Eye (tissue), 1 donor: ENCODE measurements at places on chromosomes 4 and X.

- no peak for DNase-seq
These were observed 163.3 kb upstream of the PABPC4L start for GRCh38 chr4:134364928-134365327.

DNA sequence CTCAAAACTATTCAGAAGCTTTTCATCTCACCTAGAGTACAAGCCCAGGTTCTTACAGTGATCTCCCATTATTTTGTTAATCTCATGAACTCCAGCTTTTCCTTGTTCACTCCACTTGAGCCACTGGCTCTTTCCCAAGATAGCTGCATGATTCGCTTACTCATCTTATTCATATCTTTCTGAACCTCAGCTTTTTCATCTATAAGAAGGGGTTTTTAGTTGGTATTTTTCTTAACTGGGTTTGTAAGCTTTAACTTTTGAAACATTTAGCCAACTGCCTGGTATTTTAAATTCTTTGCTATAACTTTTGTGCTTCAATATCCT is 24.0 kb downstream of the GIMD1 start:
- no peak for DNase-seq

DNA sequence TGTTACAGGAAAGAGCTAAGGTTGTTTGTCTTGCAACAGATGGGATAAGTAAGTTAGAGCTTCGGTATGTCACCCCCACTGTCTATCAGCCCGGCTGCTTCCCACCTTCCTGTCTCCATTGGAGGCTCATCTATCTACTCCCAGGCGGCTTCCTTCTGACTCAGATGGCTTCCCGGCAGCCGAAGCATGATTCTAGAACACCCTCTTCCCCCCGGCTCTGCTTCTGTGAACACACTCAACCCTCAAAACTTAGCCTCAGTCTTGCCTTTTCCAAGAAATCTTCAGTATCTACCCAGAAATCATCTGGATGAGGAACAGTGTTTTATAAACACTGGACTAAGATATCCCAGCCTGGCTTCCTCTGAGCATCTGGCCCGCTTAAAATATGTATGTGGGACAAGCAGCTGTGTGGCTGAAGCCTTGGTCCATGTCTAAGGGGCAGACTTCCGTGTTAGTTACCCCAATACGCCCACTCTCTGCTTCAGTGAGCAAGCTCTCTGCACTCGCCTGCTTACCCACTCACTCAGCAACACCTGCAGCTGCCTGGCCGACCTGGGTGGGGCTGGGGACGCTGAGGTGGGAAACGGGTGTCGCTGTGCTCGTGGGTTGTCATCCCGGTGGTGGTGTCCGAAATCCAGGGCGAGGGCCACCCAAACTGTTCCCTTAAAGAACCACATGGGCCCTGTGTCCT is 12.0 kb upstream of the SLC2A9 start:
- peak; percentile 59 for DNase-seq

- peak; percentile 21 for DNase-seq
These were observed 562 bp downstream of the AKAP17A start for GRCh38 chrX:1591863-1592469.

GRCh38 chr4:27206009-27206408 is 345.4 kb downstream of the STIM2 start:
- no peak for DNase-seq

GRCh38 chrX:118626346-118626745 is 101.1 kb upstream of the IL13RA1 start:
- DNase-seq: no peak

DNA sequence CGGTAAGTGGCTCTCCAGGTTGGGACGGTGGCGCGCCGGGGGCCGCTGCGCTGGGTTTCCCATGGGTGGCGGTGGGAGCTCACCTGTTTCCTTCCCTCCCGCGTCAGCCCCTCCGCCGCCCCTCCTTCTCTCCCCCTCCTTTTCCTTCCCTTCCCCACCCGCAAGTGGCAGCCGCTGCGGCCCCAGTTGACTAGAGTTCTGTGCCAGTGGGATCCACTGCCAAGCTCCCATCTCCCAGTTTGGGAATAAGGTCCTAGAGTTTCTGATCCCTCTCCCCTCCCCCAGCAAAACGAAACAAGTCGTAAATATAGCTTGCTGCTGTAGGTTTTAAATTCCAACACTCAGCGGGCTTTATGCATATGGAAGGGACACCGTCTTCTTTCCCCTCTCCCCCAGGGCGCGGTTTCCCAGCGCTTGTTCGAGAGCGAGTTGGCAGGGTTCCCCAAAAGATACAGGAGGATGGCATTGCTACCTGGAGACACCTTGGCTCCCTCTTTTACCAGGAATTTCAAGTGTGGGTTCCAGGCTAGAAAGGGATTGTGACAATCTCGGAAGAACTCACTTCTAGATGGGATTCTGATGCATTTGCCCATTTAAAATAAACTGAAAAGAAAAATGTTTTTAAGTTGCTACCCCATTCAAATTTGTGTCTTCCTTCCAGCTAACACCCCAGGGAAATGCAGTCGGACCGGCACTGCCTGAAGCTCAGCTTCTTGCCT is 1.2 kb downstream of the TLL1 start:
- DNase-seq: peak; percentile 74

GRCh38 chrX:68018248-68019203 is 414.8 kb downstream of the OPHN1 start:
- DNase-seq: no peak

GRCh38 chrX:39840133-39840532 is 257.6 kb downstream of the BCOR start:
- no peak for DNase-seq

GRCh38 chrX:69165087-69165651 is at the start of gene PJA1:
TSS of gene PJA1 (minus strand) at chrX:69165453. CDS start at chrX:69163073, 2,380 bp downstream.
- DNase-seq: peak; percentile 80

DNA sequence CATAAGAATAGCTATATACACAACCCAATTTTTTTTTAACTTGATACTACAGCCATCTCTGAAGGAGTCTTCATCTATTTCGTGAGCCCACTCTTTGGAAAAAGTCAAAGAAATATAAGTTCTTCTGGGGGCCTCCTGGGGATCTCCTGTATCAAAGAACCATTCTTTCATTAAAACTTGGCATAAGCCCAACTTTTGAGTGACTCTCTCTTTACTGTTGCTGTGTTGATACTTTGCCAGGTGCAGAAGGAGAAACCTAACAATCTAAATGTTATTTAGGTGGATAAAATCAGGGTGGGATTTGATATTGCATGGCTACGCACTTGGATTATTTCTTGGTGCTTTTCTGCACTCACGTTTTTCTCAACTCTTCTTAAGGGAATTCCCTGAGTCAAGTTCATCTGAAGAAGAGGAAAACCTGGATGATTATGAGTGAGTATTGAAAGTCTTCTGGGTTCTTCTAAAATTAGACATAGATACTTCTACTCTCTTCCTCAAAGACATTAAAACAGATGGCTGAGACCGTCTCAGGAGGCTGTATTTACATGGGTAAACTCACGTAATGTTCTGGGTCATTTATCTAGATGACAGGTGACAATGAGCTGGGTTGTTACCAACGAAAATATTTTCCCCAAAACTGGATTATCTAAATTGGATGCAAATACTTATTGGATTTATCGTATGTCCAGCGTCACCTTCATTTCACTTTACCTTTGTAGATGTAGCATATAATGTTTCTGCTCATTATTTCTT is 25.2 kb downstream of the BMX start:
- no peak for DNase-seq

- no peak for DNase-seq
These were observed 13.7 kb upstream of the DTHD1 start for GRCh38 chr4:36267486-36268268.

DNA sequence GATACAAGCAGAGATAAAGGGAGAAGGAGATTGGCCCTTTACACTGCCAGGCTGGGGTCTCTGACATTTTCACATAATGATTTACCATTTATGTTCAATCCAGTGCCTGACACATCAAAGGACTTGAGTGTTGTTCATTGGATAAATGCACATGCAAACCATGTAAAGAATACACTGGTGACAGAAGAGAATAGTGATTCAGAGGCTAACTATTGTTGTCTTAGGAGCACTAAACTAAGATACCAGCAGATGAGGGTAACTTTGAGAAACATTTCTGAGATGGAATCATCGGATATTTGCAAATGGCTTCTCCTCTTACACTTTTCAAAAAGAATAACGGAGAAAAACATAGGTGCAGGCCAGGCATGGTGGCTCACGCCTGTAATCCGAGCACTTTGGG is 67.3 kb upstream of the HHIP start:
- no peak for DNase-seq

DNA sequence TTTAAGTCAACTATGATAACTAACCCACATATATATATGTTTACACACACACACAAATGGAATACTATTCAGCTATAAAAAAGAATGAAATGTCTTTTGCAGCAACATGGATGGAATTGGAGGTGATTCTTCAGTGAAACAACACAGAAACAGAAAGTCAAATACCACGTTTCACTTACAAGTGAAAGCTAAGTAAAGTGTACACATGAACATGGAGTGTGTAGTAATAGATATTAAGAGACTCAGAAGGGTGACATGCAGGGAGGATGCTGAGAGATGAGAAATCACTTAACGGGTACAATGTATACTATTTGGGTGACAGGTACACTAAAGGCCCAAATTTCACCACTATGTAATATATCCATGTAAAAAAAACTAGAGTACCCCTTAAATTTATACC is 146.5 kb downstream of the FBXW7 start:
- no peak for DNase-seq

GRCh38 chr4:94332983-94333590 is 9.5 kb downstream of the HPGDS start:
- DNase-seq: no peak

DNA sequence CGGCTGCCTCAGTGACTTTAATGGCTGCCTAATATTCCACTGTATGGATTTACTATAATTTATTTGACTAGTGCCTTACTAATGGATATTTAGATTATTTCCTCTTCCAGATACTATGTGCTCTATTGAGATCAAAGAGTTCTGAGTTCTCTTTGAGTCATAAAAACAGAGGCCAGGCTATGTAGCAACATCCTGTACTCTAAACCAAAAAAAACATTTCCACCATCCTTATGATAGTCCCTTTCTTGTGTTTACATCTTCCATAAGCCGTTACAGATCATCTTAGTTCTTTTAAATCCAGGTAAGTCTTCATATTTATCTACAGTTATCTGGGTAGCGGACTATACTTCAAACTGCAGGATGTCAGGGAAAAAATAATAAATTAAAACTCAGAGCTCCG is 56.6 kb upstream of the TMEM184C start:
- no peak for DNase-seq

DNA sequence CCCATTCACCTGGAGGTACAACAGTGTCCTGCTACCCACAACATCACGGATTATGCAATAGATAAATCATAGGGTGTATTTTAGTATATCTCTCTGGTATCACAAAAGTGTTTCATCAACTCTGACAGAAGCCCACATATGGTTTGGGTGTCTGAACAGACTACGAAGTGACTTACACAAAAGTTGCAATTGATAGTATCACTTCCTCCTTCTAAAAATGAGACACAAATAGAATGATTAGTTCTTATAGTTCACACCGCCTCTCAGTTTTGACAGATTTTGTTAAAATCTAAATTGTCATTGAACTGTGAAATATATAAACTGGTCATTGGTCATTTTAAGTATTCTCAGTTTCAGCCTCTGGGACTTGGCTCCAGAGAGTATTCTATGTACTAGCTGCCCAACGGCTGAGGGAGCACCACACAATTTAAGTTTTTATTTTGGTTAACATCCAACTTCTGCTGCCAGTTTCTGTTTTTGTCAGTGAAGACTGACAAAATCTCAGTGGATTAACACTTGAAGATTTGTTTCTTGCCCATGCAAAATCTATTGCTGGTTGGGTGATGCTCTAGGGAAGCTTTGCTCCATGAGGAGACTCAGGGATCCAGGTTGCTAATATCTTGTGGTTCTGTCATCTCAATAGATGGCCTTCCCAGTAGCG is 113.8 kb upstream of the PUDP start:
- no peak for DNase-seq

GRCh38 chr4:67452100-67452845 is 93.0 kb downstream of the CENPC start:
- no peak for DNase-seq

GRCh38 chr4:101439926-101440325 is 92.6 kb upstream of the PPP3CA start:
- no peak for DNase-seq

DNA sequence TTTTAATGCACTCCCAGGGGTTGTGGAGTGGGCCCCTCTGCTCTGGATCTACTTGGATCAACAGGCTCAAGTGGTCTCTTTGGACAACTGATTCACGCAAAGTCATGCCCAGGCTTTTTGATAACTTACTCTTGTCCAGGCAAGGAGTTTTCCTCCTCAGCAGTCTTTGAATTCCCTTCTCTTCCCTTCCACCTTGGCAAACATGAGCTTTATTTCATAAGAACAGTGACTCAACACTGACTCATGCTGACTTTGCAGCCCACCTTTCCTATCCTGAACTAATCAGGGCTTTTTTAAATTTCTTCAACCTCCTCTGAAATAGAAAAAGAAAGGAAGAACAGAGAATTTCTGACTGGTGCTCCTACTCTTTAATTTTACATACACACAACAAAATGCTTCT is 132.1 kb upstream of the LDB2 start:
- DNase-seq: no peak

- DNase-seq: no peak
These were observed 23.7 kb upstream of the MSANTD1 start for GRCh38 chr4:3225071-3225850.

GRCh38 chrX:1531096-1531890 is 5.7 kb downstream of the P2RY8 start:
- DNase-seq: no peak

DNA sequence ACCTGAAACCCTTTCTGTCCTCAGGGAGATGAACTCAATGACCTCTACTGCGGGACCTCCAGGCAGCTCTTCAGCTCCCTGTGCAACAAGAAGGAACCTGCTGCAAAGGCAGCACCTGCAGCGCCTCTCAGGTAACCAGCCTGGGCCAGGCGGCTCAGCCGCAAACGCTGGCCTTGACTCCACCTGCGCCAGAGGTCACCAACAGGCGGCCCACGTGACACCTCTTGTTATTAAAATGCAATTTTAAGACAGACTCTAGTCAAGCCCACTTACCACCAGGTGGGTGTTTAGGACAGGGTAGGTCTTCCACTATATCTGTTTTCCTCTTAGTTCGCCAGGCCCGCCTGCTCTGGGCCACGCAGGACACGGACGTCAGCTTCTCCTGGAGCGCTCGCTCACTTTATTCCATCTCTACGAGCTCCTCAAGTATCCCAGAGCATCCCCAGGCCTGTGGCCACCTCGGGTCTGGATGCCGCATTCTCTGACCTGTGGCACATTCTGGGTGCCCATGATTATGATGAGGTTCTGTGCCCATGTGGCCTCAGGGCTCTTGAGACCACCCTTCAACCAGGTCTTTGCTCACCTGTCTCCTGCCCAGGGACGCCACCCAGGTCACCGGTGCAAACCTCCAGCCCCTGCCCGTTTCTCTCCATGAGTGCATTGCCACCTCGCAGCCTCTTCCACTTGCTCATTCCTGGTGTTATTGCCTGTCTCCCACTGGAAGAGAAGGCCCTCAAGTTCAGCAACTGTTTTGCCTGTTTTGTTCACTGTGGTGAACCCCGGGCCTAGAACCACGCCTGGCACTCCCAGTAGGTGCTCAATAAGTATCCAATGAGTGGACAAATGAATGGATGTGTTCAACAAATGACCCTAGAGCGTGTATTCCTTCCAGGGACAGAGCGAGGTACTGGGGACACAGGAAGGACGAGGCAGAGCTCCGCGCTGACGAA is 32.8 kb upstream of the JAKMIP1 start:
- no peak for DNase-seq
